ENCODE measurements at places on chromosomes 5 and 9.

DNA sequence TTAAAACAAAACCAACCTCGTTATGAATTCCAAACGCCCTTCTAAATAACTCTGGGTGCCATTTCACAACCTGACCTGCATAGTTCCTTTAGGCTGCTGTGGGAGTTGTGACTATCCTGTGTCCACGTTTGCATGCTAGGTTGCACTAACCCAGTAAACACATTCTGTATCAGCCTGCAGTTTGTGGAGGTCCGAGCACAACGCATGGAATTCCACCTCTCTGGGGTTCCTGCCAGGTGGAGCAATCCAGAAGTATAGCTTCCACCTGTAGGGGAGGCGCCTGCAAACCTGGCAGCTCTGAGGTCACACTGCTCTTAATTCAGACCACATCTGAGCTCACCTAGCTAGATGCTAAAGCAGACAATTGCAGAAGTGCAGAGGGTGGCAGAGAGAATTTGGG is 57.2 kb downstream of the MARCHF3 start:
- no peak for DNase-seq

DNA sequence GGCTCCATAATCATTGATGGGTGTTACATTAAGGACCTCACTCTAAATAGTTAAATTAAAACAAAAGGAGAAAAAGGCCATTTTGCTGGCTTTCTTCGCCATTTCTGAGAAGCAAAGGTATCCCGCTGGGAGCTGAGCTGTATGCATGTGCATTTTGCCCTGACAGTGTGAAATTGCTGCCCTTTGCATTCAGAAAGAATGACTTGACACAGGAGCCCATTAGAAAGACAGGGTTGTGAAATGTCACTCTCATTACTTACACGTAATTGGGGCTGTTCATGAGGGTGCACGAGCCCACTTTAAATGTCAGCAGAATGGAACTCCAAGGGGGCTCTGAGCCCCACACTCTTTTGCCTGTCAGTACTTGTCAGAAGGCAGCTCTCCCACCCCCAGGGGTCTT is 85.0 kb downstream of the SEMA4D start:
- DNase-seq: no peak

DNA sequence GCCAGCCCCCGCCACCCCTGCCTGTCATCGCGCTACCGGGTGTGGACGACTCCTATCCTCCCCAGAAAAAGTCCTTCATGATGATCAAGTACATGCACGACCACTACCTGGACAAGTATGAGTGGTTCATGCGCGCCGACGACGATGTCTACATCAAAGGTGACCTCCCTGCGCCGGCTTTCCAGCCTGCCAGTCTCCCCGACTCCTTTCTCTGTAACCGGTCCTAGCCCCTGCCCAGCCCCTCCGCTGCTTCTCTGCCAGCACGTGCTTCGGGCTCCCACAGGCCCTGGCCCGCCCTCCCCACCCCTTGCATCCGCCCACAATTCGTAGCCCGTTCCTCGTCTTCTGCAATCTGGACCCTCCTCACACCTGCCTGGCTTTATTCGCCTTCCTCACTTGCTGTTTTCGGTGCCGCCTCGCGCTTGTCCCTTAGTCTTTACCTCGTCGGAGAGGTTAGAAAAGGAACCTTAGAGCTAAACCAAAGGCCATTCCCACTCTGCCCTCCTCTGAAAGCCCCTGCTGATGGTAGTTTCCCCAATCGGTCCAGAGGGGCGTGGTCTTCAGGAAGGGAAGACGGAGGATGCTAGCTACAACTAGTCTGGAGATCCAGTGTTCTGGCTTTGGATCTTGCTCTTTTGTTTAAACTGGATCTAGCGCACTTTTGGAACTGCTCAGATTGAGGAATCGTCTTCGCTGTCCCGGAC is 1.4 kb downstream of the CHSY3 start:
- no peak for DNase-seq

DNA sequence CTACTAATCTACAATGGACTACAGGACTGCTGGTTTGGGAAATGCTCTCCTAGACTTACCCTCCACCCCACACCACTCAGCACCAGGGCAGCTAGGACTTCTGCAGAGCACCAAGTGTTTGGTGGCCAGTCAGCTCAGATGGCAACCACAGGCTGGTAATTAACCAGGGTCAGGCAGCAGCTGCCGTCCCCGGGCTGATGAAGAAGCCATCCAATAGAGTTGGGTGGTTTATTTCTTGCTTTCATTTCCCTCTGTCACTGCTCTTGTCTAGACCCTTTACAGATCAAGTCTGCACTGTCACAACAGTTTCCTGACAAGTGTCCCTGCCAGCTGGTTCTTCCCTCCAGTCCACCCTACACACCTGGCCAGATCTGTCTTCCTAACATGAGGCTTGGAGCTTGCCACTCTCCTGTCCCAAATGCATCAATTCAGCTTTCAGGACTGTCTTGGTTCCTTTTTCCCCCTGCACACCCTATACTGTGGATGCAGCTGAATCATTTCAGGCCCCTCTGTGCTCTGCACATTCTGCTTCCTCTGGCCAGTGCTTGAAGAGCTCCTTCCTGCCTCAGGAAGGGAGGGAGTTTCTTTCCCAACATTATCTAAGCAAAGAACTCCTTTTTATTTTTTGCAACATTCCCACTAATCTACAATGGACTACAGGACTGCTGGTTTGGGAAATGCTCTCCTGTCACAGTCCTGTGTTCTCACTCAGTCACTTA is 30.2 kb upstream of the HSPA9 start:
- DNase-seq: no peak

- no peak for DNase-seq
Observed at GRCh38 chr9:115099901-115100300, 18.1 kb downstream of the TNC start.
